ENCODE measurements at places on chromosomes 7 and 10.
A peak's percentile ranks its signal among the peaks of the same experiment; 100 is the strongest.

DNA sequence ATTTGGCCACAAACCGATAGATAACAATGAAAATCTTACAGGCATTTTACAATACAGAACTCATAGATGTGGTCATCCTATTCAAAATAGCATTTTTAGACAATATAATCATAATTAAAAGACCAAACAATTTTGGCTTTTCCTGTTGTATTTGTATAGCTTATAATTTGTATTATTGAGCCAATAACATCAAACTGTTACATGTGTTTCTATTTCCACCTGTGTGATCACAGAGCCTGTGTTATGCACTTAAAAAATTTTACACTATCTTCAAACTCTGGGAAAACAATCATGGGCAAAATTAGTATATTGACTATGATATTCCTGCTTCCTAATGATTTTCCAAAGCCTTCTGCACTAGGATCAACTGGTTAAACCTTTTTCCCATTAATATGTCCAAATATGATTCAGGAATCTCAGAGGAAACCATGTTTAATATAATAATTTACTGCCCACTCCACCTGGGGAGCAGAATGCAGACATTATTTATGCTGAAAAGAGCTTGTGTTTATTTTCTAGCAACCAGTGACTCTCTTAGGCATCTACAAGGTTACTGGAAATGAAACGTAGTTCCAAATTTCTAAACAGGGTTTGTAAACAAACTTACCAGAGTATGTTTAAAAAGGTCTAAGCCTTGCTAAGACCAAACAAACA lies 1.7 kb downstream of the RHOBTB1 start:
- no peak for DNase-seq

GRCh38 chr7:138370956-138371355 lies 89.1 kb upstream of the TRIM24 start:
- DNase-seq: no peak

DNA sequence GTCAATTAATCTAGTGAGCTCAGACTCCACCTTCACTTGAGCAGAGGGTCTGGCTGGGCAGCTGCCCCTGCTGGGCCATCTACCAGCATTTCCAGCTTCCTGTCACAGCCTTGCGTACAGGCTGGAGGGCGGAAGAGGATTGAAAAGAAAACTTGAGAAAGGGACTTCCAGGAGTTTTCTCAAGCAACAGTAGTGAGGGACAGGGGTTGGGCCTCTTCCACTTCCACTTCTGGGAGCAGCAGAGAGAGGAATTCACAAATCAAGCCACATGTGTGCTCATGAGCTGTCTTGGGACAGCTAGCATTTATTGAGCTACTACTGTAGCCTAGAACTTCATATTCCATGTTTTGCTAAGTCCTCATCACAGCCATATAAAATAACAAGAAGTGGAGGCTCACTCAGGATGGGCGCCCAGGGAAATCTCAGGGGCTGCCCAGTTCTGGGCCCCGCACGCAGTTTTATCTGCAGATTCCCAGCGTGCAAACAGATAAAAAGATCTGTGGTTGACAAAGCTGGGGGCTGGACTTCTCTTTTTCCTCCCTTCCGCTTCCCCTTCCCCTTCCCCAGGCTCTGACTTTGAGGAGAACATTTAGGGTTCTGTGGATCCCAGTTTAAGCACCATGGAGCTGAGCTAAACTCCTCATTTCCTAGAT lies 135.8 kb downstream of the RGS10 start:
- DNase-seq: no peak

DNA sequence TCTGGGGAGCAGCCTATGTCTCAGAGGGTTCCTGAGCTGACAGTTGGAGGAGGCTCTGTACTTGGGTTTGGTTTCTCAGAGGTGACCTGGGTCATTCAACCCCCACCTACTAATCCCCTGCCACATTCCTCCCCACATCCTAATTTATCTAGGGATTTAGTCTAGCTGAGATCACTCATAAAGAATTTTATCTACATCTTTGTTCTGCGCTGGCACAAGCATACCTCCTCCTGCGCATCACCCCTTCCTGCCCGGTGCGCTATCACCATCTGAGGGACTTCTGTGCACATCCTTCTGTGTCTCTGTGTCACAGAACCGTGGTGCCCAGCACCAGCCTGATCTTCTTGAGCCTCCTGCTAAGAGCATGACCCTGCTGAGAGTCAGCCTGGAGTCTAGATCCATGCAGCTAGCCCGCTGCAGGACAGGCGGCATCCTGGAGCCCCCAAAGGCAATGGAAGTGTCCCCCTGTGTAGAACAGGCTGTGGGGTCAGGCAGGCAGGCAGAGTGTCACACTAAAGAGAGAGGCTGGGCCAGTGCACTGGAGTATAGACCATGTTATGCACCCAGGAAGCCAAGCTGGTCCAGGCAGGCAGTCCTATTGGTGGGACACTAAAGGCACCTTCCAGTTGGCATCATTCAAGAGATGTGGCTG lies 63.6 kb downstream of the ARHGAP22 start:
- DNase-seq: no peak

GRCh38 chr10:93090619-93091018 lies 16.9 kb downstream of the CYP26A1 start:
- no peak for DNase-seq

DNA sequence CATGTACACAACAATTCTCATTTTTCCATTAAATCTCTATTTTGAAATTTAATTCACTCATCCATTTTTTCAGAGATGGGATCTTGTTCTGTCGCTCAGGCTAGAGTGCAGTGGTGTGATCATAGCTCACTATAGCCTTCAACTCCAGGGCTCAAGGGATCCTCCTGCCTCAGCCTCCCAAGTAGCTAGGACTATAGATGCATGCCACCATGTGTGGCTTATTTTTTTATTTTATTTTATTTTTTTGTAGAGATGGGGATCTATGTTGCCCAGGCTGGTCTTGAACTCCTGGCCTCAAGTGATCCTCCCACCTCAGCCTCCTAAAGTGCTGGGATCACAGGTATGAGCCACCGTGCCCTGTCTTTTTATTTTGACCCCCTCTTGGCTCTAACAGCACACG lies 203.8 kb upstream of the KLF14 start:
- no peak for DNase-seq

DNA sequence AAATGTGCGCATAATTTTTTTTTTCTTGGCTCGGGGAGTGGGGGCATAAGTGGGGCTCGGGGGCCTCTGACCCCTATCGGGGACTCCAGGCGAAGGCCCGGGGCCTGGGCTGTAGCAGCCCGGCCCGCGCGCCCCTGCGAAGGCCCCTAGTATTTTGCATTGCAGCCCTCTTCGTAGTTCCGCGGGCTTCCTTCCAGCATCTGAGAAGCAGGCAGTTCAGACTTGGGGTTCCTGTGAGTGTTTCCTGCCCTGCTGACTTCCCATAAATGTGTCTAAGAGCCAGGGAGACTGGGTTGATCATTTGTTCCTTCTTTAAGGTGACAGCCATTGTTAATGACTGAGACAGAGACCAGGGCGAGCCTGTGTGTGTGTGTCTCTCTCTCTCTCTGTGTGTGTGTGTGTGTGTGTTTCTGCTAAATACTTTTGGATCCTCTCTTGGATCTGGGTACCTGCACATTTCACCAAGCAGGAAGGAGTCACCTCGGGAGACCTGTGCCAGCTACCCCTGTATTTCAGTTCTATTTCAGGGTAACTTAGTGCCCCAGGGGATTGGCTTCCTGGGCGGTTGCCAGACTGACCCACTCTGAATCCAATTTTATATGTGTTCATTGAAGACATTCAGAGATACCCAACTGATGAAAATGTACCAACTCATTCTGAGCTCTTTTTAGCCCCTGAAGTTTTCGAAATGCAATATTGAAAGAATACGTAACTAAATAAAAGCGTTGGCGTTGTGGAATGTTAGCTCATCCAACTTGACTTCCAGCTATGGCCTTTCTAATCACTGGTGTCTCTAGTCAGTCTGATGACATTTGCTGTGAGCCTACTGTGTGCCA lies 805 bp downstream of the MSRB2 start:
- peak; percentile 4 for DNase-seq

- DNase-seq: no peak
These were observed 2.8 kb upstream of the TRRAP start for GRCh38 chr7:98875501-98875900.

DNA sequence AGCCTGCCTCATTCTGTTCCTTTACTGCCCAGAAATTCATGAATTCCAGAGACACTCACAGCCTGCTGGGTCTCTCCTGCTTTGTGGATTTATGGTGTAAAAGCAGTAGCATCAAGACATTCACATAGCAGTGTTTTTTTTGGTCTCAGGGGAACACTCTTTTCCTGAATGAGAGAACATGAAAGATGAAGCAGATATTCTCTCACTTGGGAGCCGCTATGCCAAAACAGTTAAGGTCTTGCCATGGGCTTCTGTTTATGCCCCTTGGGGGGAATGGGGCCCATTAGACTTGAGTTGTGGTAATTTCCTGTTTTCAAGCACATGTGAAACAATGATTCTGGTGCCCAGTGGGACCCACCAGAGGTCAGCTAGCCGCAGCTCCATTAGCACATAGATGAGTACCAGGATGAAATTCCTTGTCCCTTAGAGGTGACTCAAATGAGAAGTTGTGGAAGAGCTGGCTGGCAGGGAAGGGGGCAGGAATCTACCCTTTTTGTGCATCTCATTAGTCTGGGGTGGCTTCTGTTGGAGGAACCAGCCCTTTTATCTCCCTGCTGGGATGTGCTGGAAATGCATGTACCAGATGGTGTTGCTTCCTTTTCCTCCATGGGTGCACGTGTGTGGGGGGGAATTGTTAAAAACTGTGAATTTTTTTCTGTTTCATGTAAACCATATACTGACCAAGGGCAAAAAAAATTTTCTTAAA lies 13.3 kb downstream of the BMPER start:
- no peak for DNase-seq

- no peak for DNase-seq
These were observed 455.7 kb upstream of the GALNT17 start for GRCh38 chr7:70676243-70676642.

GRCh38 chr10:70675496-70676161 lies 3.3 kb downstream of the ADAMTS14 start:
- no peak for DNase-seq

- no peak for DNase-seq
These were observed 53.9 kb upstream of the CREB5 start for GRCh38 chr7:28358423-28358868.

DNA sequence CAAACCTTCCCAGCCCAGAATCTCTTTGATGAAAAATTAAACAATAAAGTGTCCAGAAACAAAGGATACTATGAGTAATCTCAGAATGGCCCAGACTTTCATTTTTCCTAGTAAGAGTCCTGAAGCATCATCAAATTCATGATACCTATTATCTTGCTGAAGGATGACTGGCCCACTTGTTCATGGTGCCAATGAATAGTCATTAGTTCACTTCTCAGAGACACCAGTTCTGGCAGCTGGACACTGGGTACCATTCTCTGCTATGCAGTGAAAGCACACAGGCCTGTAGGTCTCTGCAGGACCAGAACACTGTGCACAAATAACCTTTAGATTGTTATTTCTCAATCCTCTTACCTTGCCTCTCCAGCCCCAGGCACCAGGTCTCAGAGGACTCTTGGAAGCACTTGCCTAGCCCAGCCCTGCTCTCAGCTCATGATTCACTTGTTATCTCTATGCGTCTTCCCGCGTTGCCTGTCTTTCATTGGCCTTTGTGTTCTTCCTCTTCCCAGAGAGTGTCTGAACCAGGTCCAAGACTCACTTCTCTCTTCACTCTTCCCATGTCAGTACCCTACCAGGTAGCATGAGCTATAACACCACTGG lies 98.1 kb upstream of the AGBL3 start:
- no peak for DNase-seq

DNA sequence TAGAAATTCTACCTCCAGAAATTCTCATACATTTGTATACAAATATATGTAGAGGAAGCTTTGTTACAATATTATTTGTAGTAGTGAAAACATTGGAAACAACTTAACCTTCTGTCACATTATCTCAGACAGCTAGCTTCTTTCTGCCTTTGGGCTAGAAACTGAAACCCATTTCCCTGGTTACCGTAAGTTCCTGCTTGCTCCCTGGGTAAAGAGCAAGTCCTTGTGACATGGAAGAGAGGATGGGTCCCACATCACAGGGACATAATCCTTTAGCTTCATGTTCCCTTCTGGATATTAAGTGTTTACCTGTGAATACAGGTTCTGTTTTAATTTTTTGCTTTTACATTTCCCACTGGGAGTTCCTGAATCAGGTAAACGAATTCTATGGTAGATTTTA lies 41.8 kb downstream of the KLHDC10 start:
- no peak for DNase-seq

DNA sequence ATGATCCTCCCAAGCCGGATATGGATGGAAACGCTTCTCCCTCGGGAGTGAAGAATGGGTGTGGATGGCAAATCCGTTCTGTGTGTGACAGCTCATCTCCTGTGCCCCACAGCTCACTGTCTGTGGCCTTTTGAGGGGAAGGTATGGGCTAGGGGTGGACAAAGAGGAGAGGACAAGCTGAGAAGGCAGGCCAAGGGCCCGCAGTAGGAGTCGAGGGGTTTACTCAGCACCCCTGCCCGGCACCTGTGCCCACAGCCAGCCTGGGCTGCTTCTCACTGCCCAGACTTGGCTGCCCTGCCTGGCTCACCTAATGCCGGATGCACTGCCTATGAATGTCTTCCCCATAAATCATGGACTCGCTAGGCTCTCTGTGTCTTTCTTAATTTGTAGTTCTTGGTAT lies 503.8 kb downstream of the TCERG1L start:
- DNase-seq: no peak

DNA sequence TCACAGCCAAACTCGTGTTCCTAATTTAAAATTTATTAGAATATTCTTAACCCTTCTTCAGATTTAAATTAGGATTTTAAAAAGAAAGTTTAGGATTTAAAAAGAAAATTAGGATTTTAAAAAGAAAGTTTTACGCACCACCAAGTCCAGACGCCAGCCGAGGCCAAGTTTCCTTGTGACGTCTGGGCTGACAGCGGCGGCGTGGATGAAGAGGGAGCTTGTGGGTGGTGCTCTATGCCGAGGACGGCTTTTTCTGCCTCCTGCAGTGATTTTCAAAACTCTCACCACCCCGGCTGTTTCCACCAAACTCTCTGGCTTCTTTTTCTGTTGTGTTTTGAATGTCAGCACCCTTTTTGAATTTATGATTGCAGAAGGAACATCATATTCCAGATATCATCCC lies 252.9 kb downstream of the DNAJB6 start:
- DNase-seq: no peak

- no peak for DNase-seq
These were observed 34.4 kb upstream of the ETV1 start for GRCh38 chr7:14023838-14024237.

- DNase-seq: no peak
These were observed 42.6 kb downstream of the GPR37 start for GRCh38 chr7:124723012-124723411.

- DNase-seq: no peak
These were observed 1101.1 kb downstream of the SORCS3 start for GRCh38 chr10:105742184-105742583.

DNA sequence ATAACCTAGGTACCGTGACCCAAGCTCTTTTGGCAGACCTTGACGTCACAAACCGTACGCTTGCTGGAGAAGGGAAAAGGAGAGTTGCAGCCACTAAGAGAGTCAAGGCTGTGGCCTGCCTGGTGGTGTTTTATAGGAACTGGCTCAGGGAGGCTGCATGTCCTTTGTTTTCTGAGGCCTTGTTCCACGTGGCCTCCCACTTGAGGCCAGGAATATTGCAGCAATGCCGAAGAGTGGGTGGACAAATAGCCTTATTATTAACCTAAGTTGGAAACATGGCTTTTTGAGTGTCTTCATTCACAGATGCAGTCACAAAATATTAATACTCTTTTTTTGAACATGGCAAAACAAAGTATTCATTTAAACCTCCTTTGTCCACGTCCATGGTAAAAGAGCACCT lies 178.0 kb downstream of the CELF2 start:
- no peak for DNase-seq

Measured in stimulated activated CD4-positive, alpha-beta T cell treated with anti-CD3 and anti-CD28 coated beads, Interleukin-1b, Interleukin-23, amount 100 ng/mL, for 1 hour (primary cell).